T-helper 17 cell (primary cell): ENCODE measurements at places on chromosomes 7 and 10. TPM values are rescaled to one million over a fixed set of nuclear protein-coding genes. Genes with fewer than 3 reads are reported as not detected.

Gene PGAM2
- 0.92 TPM for total RNA-seq

Gene PNLIPRP2
- not detected for total RNA-seq

Gene BHLHA15
- not detected for total RNA-seq

Gene GPNMB
- total RNA-seq, result not detected

Gene SORCS3
- total RNA-seq, result 0.35 TPM

Gene MUC3A
- not detected for total RNA-seq

Gene IDI2
- total RNA-seq, result not detected

Gene RHOBTB1
- 0.37 TPM for total RNA-seq

GRCh38 chr10:28940158-28940888 is 263.0 kb downstream of the BAMBI start:
- no peaks in the 10 kb centered on the region for H3K36me3 ChIP-seq
- H3K27me3 ChIP-seq, result peaks cover 5% of the 10 kb centered on the region
- DNase-seq, result no peak

DNA sequence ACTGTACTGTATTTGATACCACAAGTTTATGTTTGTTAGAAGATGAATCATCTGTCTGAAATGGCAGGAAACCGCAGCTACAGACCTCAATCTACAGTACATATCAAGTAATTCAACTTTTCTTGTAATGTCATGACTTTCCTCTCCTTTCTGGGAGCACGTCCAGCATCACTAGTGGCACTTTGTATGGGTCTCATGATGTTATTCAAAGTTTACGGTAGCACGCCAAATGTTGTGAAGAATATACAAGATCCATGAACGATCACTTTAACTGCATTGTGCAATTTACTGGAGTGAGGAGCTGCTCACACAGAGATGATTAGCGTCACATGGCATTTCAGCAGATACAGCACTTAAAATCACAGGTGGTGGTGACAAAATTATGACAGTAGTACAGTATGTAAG is 257.8 kb upstream of the GNAI1 start:
- H3K4me3 ChIP-seq, result no peak overlapping the region
- H3K36me3 ChIP-seq, result no peaks in the 10 kb centered on the region
- no peaks in the 10 kb centered on the region for H3K27me3 ChIP-seq
- no peak for DNase-seq

DNA sequence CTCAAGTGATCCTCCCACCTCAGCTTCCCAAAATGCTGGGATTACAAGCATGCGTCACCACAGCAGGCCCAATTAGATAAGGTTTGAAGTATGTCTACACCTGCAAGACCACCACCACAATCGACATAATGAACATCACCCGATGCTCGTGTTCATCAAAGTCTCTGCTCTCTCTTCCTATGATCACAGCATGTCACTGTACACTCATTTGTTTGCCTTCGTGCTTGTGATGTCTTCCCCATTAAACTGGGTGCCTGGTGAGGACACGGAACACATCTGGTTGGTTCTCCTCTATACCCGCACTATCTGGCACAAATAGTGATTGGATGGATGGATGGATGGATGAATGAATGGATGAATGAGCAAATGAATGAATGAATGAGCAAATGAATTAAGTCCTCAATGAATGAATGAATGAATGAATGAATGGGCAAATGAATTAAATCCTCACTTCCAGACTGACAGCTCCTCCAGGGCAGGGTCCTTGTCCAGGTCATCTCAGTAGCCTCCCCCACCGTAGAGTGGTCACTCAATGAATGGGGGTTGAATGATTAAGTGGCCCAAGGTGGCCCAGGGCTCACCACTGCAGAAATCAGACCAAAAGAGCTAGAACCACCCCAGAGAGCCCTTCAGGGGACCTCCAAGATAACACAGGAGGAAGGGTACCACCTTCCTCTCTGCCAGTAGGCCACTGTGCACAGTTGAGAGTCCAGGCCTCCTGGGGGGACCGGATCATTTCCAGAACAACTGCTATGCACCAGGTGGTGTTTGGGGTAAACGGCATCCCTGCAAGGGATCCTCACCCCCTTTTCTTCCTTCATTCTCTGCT is 101.9 kb upstream of the TNRC18 start:
- peak overlapping the region; percentile 98 for H3K27ac ChIP-seq
- H3K4me3 ChIP-seq, result peak overlapping the region; percentile 98
- peak; percentile 22 for DNase-seq
- peaks cover 34% of the 10 kb centered on the region for H3K4me1 ChIP-seq
- no peaks in the 10 kb centered on the region for H3K27me3 ChIP-seq

DNA sequence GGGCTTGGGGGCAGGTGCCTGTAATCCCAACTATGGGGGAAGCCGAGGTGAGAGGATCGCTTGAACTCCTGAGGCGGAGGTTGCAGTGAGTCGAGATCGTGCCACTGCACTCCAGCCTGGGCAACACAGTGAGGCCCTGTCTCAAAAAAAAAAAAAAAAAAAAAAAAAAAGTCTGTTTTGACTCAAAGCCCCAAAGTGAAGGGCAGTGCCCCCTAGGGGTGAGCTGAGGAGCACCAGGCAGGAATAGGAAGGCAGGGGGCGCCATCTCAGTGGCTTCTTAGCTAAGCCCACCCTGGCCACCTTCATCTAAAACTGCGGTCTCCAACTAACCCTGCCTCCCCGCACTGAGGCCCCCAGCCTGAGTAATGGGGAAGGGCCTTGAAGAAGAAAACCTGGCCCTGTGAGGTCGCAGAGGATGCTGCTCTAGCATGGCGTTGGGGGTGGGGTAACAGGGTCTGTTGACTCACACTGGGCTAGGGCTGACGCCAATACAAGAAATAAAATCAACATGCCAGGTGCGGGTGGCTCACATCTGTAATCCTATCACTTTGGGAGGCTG is 9.8 kb downstream of the PODXL start:
- H3K27me3 ChIP-seq, result peaks cover 16% of the 10 kb centered on the region
- H3K4me1 ChIP-seq, result peaks cover 15% of the 10 kb centered on the region
- no peak overlapping the region for H3K4me3 ChIP-seq
- H3K27ac ChIP-seq, result no peak overlapping the region
- peak; percentile 16 for DNase-seq

GRCh38 chr10:123142701-123143161 is 5.2 kb upstream of the HMX2 start:
- peaks cover 5% of the 10 kb centered on the region for H3K36me3 ChIP-seq
- peaks cover 91% of the 10 kb centered on the region for H3K27me3 ChIP-seq
- no peak for DNase-seq
- peak overlapping the region; percentile 77 for H3K4me3 ChIP-seq
- peak overlapping the region; percentile 57 for H3K27ac ChIP-seq

GRCh38 chr7:67593794-67594193 is 597.2 kb downstream of the TYW1 start:
- H3K4me3 ChIP-seq, result no peak overlapping the region
- H3K4me1 ChIP-seq, result no peaks in the 10 kb centered on the region
- H3K36me3 ChIP-seq, result no peaks in the 10 kb centered on the region
- DNase-seq, result no peak
- H3K27me3 ChIP-seq, result no peaks in the 10 kb centered on the region

DNA sequence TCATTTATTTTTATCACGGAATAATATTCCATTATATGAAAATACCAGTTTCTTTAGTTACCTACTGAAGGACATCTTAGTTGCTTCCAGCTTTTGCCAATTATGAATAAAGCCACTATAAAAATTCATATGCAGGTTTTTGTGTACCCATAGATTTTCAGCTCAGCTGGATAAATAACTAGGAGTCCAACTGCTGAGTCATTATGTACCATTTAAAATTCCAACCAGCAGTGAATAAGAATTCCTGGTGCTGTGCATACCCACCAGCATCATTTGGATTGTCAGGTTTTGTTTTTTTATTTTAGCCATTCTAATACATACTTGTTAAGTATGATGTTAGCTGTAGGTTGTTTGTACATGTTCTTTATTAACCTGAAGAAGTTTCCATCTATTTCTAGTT is 14.5 kb downstream of the FAM24B start:
- H3K27me3 ChIP-seq, result no peaks in the 10 kb centered on the region
- DNase-seq, result no peak
- H3K36me3 ChIP-seq, result peaks cover 3% of the 10 kb centered on the region

- H3K27ac ChIP-seq, result peak overlapping the region; percentile 71
- H3K27me3 ChIP-seq, result no peaks in the 10 kb centered on the region
- H3K36me3 ChIP-seq, result no peaks in the 10 kb centered on the region
- peak overlapping the region; percentile 52 for H3K4me3 ChIP-seq
Measured at GRCh38 chr7:73702665-73703064, 16.8 kb downstream of the STX1A start.

- DNase-seq, result no peak
- H3K27me3 ChIP-seq, result peaks cover 9% of the 10 kb centered on the region
- H3K4me3 ChIP-seq, result no peak overlapping the region
- H3K27ac ChIP-seq, result no peak overlapping the region
Measured at GRCh38 chr10:35922876-35923600, 280.9 kb upstream of the FZD8 start.

DNA sequence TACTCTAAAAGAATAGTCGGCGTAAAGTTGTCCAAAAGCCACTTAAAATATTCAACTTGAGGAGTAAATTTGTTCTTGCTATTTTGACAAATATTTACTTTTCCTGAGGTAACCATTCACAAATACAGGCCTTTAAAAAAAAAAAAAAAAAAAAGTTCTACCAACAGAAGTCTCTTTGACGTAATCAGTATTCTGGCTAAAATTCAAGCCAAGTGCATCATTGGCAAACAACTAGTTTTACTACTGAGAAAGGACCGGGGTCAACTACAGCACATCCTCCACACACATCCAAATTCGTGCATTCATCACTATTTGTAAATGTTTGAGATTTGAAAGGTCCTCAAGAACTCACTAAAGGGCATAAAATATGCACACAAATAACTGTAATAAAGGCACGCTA is 2.0 kb downstream of the OAT start:
- no peaks in the 10 kb centered on the region for H3K36me3 ChIP-seq
- no peak overlapping the region for H3K27ac ChIP-seq
- peaks cover under 1% of the 10 kb centered on the region for H3K27me3 ChIP-seq

DNA sequence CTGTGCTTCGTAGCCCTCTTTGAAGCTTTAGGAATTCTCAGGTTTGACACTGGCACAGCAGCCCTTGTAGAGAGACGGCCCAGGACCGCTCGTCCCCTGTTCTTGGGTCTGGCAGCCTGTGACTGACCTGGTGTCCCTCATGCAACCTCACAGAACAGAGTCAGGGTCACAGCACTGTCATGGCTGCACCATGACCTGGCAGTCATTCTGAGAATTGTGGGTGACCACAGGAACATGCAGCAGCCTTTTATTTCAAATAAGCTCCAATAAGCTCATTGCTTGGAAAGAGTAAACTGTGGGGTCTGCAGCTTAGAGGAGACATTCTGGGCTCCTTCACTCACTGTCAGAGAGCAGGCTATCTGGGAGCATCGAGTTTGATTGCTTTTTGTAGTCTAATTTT is 42.5 kb downstream of the MYO1G start:
- DNase-seq, result no peak
- H3K4me3 ChIP-seq, result no peak overlapping the region
- H3K36me3 ChIP-seq, result no peaks in the 10 kb centered on the region
- peaks cover 24% of the 10 kb centered on the region for H3K27me3 ChIP-seq
- no peak overlapping the region for H3K27ac ChIP-seq
